Caudate nucleus (tissue), 63 donors: ENCODE measurements at places on chromosomes 11 and 22.

DNA sequence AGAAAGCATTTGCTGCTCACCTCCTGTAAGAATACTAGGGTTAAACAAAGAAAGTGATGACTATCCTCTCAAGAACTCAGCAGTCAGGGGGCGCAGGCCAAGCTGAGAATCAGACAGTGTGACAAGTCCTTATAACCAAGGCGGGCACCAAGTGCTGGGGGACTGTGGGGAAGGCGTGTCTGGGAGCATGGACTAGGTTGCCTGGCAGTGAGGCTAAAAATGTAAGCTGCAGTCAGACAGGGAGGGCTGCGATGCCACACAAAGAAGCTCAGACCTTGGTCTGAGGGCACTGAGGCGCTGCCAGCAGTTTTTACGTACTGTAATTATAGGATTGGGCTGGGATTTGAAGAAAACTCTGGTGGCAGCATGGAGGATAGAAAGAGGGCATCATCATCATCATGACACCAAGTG lies 73.7 kb downstream of the FLI1 start:
- no peak for DNase-seq

DNA sequence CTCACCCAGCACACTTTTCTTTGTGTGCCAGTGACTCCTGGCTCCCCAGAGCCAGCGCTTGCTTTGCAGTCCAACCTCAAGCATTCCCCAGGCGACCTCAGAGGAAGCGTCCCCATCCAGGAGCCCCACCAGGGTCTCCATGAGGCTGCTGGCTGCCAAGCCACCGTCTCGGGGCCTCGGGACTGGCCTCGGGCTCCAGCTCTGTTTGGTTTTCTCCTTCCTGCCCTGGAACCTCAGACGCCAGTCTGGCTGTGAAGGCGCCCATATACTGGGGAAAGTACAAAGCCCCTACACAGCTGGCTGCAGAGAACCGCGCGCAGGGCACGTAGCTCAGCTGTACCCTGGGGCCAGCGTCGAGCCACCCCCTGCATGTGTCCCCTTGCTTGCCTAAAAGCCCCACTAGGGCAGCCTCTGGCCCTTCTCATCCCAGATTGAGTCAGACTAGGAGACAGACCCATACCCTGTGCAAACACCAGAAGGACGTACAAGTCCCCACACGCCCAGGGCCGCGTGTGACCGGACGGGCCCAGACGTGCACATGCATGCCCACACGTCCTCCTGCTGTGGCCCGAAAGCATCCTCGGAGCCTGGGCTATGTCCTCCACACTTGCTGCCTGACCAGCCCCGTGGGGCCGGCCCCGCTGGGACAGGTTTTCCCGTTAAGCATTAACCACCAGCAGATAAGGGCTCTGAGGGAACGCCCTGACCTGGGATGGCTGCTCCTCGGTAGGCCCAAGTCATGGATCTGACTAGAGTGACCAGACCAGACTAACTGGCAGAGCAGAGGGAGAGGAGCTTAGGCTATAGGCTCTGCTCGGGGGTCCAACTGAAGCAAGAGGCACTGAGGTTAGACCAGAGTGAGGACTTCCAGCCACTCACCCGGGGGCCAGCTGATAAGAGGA lies 4.2 kb upstream of the SYT8 start:
- no peak for DNase-seq

GRCh38 chr11:60594998-60595642 lies 79.9 kb downstream of the MS4A13 start:
- no peak for DNase-seq

DNA sequence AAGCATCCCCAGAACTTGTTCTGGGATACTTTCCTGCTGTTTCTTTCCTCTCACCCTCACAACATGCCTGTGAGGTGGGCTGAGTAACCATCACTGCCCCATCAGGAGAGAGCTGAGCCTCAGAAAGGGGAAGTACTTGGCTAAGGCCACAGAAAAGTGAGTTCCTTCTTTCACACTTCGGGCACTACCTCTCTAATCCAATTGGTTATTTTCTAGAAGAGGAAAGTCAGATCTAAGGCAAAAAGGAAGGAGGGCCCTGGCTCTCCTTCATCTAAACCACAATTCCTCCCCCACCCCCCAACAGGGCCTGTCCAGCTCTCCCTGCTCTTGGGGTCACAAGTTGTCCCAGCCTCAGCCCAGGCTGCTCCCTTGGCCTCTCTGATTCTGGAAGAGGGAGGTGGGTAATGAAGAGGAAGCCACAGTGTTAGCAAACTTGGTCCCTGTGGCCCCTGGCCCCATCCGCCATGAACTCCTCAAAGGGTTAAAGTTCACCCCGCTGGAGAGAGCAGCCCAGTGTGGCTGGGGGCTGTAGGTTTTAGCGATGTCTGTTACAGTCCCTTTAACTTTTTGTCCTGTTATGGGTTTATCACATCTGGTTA lies 34.0 kb downstream of the SLC22A12 start:
- DNase-seq: no peak

GRCh38 chr11:92697461-92698312 lies 271.8 kb upstream of the MTNR1B start:
- no peak for DNase-seq

- DNase-seq: no peak
Observed at GRCh38 chr11:100863080-100863581, 176.0 kb downstream of the ARHGAP42 start.

GRCh38 chr11:10993640-10994039 lies 135.8 kb upstream of the ZBED5 start:
- no peak for DNase-seq

GRCh38 chr22:20238901-20239675 lies 29.0 kb downstream of the RTN4R start:
- no peak for DNase-seq

DNA sequence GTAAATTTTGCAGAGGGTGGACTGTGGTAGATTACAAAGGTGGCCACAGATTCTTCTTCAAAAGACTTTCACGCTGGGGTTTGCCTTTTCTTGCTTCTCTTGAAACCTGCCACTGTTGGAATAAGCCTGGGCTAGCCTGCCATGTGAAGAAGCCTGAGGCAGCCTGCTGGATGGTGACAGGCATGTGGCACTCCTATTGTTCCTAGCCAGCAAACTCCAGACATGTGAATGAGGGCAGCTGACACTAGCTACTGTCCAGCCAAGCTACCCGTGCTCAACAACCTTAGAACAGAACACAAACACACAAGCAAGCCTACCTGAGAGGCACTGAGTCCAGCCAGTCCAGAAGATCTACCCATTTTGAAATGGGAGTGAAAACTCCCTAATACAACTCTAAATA lies 322.7 kb upstream of the LARGE1 start:
- DNase-seq: no peak

GRCh38 chr11:34809191-34810106 lies 106.7 kb downstream of the APIP start:
- DNase-seq: no peak

GRCh38 chr11:72529068-72529467 lies 94.7 kb upstream of the CLPB start:
- DNase-seq: no peak

DNA sequence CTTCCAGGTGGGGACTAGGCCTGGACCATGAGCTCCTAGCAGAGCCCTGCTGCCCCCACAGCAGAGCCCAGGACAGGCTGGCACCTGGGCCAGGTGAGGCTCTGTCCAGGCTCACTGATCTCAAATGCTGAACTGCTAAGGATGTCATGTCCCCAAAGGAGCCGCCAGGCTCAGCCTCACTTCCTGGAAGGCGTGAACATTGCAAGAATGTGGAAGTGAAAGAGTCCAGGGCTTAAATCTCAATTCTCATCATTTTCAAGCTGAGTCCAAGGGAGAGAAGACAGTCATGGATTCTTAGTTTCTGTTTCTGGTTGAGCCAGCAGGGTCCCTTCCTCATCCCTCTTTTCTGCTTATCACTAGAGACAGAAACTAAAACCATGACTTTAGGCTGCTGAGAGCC lies 5.0 kb downstream of the ASCL2 start:
- no peak for DNase-seq

DNA sequence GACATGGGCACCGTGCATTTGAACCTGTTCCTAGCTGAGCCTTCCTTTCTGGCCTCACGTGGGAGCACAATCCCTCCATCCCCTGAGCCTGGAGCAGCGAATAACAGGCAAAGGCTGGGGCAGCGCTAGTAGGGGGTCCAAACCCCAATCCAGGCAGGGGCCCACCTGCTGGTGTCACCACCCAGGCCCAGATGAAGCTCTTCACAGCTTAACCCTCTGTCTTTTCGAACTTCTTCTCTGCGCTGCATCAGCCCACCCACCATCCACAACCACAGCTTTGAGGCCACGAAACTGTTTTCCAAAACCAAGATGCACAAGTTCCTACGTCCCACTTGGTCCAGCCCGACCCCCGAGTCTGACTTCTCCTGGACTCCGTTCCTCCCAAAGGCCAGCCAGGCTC lies 11.5 kb downstream of the KCNC1 start:
- no peak for DNase-seq

GRCh38 chr22:22743128-22743760 lies 98.8 kb downstream of the GGTLC2 start:
- no peak for DNase-seq

DNA sequence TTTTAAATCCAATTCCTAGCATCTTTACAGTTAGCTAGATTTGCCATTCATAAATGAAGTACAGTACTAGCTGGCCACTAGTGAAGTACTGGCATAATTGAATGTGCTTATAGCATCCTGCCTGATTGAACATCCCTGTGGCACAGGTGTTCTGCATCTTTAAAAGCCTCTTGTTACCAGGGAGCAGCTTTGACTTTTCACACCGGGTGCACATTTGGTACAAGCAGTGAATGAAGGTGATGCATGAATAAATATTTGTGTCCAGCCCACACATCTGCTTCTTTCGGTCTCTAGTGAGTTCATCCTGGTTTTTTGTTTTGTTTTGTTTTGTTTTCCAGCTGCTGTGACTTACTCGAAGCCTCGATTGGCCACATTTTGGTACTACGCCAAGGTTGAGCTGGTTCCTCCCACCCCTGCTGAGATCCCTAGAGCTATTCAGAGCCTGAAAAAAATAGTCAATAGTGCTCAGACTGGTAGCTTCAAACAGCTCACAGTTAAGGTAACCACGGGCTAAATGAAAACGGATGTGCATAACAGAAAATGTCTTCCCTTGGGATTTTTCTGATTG lies 5.3 kb downstream of the ATP5MG start:
- no peak for DNase-seq

GRCh38 chr11:5736396-5736795 lies at the start of gene OR56B1:
OR56B1 (plus strand) TSS chr11:5736448; CDS start chr11:5736517, 69 bp downstream.
- DNase-seq: no peak

DNA sequence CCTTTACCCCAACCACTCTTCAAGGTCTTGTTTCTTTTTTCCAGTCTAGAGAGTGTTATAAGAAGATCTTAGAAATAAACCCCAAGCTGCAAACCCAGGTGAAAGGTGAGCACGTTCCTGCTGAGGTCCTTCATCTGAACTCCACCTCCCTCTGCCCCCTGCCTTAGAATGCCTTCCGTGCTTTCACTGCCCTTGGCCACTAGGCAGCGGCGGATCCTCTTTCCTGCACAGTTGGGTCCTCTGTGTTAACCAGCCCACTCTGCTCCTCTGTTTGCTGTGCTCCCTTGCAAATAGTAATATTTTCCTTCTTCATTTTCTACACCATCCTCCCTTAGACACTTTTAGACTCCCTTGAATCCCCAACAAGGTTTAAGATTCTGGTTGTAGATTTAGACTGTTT lies 24.3 kb downstream of the TTC12 start:
- no peak for DNase-seq

GRCh38 chr11:27058456-27058855 lies 17.8 kb downstream of the BBOX1 start:
- no peak for DNase-seq

- no peak for DNase-seq
Observed at GRCh38 chr11:107669191-107669740, 42.6 kb downstream of the SLN start.

GRCh38 chr11:82533628-82534327 lies 199.9 kb downstream of the FAM181B start:
- DNase-seq: no peak

DNA sequence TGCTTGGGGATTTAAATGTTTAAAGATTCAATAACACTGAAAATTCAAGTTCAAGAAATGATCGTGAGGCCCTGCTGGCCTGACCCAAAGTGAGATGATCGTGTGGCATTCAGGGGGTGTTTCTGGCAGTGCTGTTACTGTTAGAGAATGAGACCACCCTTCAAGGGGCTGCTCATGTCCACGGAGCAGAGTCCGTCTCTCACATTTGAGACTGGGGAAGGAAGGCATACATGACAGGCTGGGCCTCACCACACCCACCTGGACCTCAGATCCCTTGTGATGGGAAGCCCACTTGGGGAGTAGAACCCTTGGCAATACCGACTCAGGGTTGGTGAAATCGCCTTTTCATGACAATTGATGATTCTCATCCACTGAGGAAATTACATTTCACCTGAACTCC lies 16.1 kb upstream of the NRIP3 start:
- no peak for DNase-seq

- no peak for DNase-seq
Observed at GRCh38 chr11:123073343-123074057, 11.6 kb upstream of the HSPA8 start.

DNA sequence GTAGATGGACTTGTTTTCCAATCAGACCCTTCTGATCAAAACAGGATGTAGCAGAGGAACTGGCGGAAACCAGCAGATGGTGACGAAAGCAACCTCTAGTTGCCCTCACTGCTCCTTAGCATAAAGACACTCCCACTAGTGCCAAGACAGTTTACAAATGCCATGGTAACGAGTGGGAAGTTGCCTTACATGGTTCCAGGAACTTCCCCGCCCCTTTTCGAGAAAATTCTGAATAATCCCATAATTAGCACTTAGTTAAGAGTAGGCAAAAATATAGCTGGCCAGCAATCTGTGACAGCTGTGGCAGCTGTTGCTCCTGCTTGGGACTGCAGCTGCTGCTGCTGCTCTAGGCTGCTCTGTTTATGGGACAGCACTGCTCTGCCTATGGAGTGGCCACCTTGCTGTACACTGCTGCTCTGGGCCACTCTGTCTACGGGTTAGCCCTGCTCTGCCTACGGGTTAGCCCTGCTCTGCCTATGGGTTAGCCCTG lies 33.4 kb upstream of the SORL1 start:
- DNase-seq: no peak

- no peak for DNase-seq
Observed at GRCh38 chr22:19110064-19110458, 12.2 kb downstream of the DGCR2 start.

DNA sequence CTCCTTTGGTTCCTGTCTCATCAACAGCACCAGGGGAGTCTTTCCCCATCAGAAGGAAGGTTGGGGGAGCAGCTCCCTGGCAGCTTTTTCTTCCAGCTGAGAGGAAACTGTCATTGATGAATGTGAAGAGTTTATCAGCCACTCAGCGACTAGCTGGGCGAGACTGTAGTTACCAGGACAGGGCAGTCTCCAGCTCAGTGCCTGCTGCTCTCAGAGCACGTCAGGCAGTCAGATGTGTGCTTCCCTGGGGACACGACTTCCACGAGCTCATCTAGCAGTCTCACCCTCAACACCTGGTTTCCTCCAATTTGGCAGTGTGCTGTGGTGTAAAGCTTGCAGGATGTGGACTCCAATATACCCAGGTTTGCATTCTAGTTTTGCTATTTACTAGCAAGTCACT lies 12.5 kb upstream of the C1QTNF4 start:
- no peak for DNase-seq

- DNase-seq: no peak
Observed at GRCh38 chr11:21768388-21768787, 424.5 kb upstream of the ANO5 start.

- DNase-seq: no peak
Observed at GRCh38 chr11:75147191-75147874, 3.6 kb upstream of the SLCO2B1 start.

- DNase-seq: no peak
Observed at GRCh38 chr11:94754335-94754734, 13.8 kb upstream of the AMOTL1 start.

GRCh38 chr22:22410121-22410520 lies 98.4 kb downstream of the ZNF280B start:
- DNase-seq: no peak
